CD4-positive, alpha-beta T cell treated with Interferon alpha-2 for 1 hour (primary cell): ENCODE measurements at places on chromosomes 2 and 18.

GRCh38 chr2:2655453-2656114 is 324.5 kb upstream of the MYT1L start:
- DNase-seq, result no peak

DNA sequence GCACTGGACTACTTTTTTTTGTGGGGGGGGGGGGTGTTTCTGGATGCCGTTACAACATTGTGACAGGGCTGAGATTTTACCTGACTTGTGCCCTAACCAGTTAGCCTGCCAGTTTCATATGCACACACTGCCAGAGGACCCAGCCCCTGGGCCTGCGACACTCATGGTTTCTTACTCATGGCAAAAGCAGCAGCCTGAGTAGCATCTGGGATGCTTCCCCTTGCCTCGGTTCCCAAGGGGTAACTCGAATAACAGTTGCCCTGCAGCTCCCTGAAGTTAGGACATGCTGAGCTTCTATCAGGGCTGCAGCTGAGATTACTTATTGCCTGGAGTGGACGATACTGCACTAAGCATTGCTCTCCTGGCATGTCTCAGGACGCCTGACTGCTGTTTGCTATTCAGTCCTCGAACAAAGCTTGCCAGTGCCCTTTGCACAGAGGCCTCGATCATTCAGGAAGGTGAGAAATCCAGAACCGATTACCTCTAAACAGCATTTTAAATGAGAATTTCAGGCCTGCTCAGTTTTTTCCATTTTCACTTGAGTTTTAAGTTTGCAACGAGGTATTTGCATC is 47.9 kb downstream of the TRPM8 start:
- no peak for DNase-seq

- DNase-seq, result no peak
Observed at GRCh38 chr2:27989149-27989548, 98.6 kb downstream of the BABAM2 start.

GRCh38 chr2:127656569-127657231 is 10.7 kb downstream of the GPR17 start:
- no peak for DNase-seq

- no peak for DNase-seq
Observed at GRCh38 chr18:28714498-28714897, 537.6 kb upstream of the CDH2 start.

GRCh38 chr2:23838581-23838980 is 88.3 kb downstream of the ATAD2B start:
- DNase-seq, result no peak

DNA sequence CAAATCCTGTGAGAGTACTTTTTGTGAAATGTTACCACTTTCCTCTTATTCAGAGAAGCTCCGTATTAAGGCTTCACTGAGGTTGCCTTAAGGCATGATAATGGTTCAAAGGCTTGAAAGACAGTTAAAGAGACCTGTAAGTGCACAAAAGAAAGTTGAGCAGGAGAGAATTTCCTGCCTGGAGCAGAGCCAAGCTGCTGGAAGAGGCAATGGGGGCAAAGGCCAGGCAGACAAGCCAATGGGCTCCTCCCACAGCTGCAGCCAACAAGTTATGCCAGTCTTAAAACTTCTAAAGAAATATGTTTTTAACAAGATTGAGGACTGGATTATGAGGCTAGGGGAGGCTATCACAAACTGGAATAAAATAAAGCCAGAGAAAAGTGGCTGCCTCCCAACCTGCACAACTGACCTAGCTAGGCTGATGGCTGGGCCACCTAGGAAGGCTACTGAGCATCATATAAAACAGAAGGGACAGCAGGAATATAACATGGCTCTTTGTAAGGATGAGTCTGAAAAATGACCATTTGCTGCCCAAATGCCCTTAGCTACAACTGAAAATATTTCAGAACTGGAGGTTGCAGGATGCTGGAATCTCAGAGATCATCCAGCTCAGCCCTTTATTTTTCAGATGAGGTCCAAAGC is 2.1 kb downstream of the IL1B start:
- DNase-seq, result no peak

GRCh38 chr2:85754313-85755095 is 713 bp downstream of the ATOH8 start:
- peak; percentile 20 for DNase-seq

DNA sequence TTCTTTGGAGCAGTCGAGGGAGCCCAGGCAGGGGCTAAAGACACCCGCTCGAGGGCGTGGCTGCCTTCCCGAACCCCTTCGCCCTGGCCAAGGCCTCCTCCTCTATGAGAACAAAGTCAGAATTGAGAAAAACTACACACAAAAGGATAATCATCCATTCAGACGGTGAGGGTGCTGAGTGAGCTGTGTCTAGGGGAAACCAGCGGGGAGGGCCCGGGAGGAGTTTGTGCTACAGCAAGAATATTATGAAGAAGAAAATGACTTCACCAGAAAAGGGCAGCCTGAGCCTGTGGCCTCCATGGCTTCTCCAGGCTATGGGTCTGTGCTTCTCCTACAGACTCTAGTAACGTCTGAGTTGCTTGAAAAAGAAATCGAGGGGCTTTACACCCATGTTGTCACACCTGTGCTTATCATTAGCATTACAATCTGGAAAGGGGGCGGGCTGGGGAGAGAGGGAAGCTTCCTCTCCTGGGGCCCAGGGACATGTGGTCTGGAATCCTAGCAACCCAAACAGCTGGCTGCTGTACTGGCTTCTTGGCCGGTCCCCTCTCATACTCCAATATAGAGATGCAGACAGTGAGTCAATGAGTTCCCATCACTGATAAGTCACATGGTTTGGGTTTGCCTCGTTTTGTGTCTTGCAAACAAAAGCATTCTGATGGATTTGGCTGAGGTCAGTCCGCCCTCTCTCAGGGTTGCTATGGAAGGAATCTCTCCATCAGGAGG is 52.0 kb upstream of the ARL4C start:
- no peak for DNase-seq

DNA sequence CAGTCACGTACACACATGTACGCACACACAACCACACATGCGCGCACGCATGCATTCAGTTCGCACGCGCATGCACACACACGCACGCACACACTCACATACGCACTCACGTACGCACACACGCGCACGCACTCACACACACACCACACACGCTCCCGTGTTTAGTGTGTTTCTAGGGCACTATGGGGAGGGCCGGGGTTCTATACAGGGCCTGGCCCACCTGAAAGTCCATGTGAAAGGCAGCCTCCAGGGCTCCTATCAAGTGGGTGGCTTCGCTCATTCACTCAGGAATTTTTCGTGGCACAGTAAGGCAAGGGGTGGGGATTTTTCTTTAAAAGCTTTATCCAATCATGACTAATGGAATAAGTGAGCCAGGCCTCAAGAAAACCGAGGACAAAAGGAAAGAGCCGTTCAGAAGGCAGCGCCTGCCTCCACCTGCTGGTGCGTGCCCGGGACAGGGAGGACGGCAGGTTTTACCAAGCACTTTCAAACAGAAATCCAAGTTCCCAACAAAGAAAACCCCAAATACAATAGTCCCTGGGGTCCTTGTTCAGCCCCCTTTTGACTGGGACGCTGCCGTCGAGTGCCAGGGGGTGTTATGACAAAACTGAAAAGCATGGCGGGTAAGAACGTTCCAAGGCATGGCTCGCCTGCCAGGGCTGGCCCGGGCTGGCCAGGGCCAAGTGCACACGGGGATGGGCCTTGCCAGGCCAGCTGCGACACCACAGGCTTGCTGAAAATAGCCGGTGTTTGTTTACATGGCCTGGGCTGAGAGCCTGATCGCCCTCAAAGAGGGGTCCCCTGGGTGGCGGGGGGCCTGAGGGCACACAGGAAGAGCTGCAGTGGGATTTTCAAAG is 110.0 kb downstream of the HDAC4 start:
- DNase-seq, result no peak

DNA sequence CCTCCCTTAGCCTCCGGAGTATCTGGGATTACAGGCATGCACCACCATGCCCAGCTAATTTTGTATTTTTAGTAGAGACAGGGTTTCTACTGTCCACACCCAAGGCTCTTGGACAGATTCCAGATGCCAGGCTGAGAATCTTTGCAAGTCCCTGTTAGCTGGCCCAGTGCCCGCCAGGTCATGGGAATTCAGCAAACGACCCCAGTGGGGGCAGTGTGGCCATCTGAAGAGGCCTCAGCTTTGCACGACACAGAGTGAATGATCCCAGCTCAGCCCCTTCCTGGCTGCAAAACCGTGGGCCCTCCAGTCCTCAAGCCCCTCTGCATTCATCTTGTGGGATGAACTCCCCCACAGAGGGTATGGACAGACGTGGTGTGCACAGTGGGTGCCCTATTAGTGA is 179.5 kb upstream of the ID2 start:
- DNase-seq, result no peak

GRCh38 chr2:24919506-24920097 is 435 bp downstream of the ADCY3 start:
- DNase-seq, result no peak

GRCh38 chr2:190318514-190318913 is 1.1 kb downstream of the HIBCH start:
- no peak for DNase-seq
